ENCODE measurements at places on chromosomes 12 and 14. TPM values are rescaled to one million over a fixed set of nuclear protein-coding genes. Genes with fewer than 3 reads are reported as not detected.

GRCh38 chr14:61560323-61560722 is 135.0 kb upstream of the HIF1A start:
- DNase-seq, result no peak

GRCh38 chr12:79778802-79779448 is 88.2 kb upstream of the PAWR start:
- no peak for DNase-seq

KRT81 gene
- not detected for total RNA-seq

PMCH gene
- 1.6 TPM for total RNA-seq

ADAM21 gene
- total RNA-seq, result not detected

CCDC197 gene
- not detected for total RNA-seq

GRCh38 chr12:14390870-14391530 is 25.5 kb downstream of the ATF7IP start:
- peak; percentile 47 for DNase-seq

DNA sequence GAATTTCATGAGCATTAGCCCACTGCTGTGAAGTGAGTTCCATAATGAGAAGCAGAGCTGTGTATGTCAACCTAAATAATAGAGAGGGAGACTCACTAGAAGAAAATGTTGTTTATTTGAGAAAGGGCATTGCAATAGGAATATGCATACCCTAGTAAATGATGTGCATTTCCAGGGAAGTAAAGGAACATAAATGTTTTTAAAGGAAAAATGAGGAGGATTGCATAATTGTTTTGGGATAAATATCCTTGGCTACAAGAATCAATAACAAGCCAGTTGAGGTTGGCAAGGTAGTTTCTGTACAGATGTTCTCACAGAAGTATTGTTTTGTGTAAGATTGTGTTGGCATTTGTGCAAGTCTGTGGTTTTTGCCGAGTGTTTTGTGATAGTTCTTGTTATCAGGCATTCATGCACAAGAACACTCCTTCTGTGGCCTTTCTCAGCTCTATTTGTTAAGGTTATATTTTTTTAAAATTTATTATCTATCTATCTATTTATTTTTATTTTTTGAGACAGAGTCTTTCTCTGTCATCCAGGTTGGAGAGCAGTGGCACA is 47.1 kb downstream of the EMP1 start:
- DNase-seq, result no peak

All from CD4-positive, CD25-positive, alpha-beta regulatory T cell (primary cell).